ENCODE measurements at places on chromosomes 3 and 15. TPM values are rescaled to one million over a fixed set of nuclear protein-coding genes. Genes with fewer than 3 reads are reported as not detected.

GRCh38 chr3:39108200-39108710 lies 775 bp downstream of the TTC21A start:
- DNase-seq: no peak

DNA sequence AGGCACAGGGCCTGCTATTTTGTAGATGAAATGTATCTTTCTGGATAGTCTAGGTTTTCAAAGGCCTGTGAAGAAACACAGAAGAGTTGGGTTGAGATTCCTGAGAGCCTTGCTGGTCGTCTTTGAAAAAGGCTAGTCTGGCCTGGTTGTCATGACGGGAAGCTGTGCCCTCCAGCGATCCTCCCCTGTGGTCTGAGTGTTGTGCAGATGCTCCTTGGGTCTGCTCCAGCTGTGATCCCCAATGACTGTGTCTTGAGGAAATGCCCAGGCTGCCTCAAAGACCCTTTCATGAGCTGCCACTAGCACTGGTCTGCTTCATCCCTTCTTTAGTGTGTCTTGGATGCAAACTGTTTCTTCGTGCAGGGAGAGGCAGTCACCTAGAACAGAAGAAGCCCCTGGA lies 111.0 kb upstream of the SYNPR start:
- no peak for DNase-seq

Gene NOX5
- total RNA-seq: not detected

Gene PGBD4
- 1.4 TPM for total RNA-seq

Gene DNAH1
- total RNA-seq: 0.74 TPM

Gene GOLGA8M
- total RNA-seq: not detected

DNA sequence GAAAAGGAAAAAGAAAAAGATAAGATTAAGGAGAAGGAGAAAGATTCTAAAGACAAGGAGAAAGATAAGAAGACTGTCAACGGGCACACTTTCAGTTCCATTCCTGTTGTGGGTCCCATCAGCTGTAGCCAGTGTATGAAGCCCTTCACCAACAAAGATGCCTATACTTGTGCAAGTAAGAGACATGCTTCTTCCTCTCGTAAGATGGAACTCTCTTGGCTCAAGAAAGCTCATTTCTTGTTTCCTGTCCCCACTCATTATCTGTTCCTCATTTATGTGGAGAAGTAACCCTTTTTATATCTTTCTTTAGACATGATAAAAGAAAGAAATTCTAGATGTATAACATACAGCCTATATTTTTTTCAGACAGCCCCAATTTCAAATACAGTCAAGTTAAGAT lies 101.4 kb downstream of the KLHL25 start:
- DNase-seq: no peak

DNA sequence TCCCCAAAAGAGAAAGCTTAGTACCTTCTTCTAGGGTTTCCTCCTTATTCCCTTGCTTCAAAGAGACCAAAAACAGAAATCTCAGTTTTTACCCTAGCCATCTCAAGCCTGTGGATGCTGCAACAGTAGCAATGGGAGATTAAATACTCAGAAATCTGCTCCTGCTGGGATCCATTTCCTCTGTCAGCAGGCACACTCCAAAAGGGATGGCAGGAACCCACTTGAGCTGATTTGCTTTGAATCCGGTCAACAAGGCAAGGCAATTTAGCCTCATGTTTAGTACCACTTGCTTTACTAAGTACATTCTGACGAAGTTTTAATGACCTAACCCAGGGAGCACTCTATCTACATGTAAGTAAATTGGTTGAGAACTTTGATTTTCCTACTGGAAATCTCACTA lies 590.0 kb upstream of the ADAMTS9 start:
- DNase-seq: no peak

Gene SIDT1
- total RNA-seq: 0.11 TPM

GRCh38 chr15:32834156-32834555 lies 116.4 kb downstream of the GREM1 start:
- DNase-seq: no peak

DNA sequence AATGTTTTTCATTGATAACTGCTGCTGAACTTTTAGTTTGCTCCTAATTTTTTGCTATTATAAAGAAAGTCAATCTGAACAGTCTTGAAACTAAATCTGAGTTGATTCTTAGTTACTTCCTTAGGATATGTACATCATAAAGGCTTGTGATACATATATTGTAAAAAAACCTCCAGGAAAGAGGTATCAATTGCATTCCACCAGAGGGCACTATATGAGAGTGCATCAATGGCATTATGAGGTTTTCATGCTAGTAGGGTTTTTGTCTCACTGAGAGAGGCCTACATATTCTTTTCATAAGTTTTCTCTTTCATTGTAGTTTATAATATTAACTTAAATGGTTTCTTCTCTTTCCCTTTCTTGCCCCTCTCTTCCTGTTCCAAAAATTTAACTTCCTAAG lies 46.9 kb downstream of the PIK3R4 start:
- peak; percentile 15 for DNase-seq

DNA sequence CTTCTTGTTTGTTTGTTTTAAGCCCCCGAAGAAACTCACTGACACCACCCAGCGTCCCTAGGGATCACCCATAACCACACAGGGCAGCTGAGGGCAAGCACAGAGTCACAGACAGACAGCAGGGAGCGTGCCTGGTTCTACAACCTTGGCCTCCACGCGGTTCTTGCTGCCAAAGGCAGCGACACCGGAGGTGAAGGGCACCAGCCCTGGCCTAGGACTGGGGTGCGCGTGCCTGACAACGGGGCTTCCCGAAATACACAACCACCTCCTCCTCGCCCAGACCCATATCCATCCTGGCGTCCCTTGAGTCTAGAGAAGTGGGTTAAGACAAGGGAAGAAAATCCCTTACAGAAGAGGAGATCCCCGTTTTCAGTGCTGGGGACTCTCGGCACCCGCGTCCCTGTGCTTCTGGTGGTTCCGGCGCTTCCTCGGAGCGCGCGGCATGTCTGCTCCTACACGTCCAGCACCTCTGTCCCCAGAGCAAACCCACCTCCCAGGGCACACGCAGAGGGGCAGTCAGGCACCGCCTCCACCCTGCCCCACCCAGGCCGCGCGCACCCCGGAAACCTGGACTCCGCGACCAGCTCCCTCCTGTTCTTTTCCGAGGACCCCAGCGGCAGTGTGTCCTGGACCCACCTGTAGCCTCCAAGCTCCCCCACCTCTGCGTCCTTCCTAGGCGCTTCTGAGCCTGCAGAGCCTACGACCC lies 911 bp downstream of the RFTN1 start:
- peak; percentile 42 for DNase-seq

- peak; percentile 58 for DNase-seq
Measured at GRCh38 chr3:14890476-14890875, 56.9 kb upstream of the NR2C2 start.

Gene MOBP
- not detected for total RNA-seq

Gene THRB
- 0.15 TPM for total RNA-seq

DNA sequence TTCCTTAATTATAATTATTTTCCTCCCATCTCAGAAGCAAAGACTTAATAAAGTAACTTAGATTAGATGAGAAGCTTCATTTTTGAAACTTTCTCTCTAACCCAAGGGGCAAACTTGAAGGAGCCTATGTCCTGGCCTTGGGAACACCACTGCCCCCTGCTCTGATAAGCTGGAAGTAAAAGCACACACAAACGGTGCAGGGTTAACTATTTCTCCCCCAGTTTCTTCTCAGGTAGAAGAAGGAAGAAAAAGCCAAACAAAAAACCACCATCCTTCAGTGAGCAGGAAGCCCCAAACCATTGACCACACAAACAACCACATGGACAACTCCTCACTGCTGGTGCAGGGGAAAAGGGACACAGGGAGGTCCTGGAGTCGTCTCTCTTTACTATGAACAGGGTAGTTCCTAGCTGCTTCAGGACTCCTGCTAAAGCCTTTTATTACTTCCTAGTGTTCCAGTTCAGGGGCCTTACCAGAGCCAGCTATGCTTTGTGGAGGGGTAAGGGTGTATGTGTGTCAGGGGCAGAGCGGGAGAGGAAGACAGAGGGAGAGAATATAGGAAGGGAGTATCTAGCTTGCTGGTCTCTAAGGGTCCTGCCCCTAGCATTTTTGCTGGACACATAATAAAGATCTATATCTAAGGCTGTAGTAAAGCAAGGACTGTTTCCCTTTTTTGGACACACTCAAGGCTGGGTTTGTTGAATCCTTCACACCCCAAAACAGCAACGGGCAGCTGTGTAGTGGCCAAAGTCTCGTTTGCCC lies 94.0 kb upstream of the UMPS start:
- no peak for DNase-seq

DNA sequence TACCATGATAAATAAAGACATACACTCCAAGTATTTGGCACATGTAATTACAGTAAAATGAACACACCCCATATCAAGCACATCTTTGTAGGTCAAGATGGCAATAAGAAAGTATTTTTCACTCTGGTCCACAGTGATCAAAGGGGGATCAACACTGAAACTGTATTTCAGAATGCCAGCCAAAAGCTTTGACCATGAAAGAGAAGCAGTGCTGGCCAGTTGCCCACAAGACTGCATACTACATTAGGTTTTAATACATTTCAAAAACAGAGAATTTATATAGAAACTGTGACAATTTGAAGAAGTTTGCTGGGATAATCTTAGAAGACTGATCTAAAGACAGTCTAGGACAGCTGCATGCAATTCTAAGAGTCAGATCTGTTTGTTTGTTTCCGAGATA lies 1035.3 kb downstream of the FHIT start:
- DNase-seq: no peak

DNA sequence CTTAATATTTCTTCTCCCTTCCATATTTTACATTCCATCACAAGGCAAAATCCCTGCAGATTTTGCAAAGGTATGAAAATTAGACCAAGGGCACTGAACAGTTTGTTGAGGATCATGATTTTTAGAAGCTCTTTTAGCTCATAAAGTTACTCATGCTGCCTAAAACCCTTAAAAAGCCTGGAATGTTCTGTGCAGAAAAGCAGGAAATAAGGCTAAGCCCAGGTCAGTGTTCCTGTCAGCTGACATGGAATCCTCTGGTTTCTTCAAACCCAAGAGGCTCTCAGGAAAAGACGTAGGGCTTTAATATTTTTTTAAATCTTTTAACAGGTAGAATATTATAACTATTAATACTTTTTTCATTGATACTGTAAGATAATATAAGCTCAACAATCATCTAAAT lies 8.2 kb downstream of the CBLB start:
- DNase-seq: no peak

DNA sequence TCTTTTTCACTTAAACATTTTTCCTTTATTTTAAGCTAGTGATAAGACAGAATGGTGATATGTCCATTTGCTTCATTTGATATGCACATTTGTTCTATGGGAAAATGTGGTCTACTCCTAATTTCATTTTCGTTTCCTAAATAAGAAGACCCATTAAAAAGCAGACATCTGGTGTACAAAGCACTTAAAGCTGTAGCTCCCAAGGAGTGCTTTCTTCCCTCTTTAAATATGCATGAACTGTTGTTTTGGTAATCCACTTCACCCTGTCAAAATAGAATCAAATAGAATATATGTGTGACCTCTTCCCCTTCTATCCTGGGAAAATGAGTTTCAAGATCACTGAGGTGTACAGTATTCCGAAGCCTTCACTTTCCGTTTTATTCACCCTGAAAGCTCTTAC lies 182.8 kb downstream of the ROBO2 start:
- DNase-seq: no peak

DNA sequence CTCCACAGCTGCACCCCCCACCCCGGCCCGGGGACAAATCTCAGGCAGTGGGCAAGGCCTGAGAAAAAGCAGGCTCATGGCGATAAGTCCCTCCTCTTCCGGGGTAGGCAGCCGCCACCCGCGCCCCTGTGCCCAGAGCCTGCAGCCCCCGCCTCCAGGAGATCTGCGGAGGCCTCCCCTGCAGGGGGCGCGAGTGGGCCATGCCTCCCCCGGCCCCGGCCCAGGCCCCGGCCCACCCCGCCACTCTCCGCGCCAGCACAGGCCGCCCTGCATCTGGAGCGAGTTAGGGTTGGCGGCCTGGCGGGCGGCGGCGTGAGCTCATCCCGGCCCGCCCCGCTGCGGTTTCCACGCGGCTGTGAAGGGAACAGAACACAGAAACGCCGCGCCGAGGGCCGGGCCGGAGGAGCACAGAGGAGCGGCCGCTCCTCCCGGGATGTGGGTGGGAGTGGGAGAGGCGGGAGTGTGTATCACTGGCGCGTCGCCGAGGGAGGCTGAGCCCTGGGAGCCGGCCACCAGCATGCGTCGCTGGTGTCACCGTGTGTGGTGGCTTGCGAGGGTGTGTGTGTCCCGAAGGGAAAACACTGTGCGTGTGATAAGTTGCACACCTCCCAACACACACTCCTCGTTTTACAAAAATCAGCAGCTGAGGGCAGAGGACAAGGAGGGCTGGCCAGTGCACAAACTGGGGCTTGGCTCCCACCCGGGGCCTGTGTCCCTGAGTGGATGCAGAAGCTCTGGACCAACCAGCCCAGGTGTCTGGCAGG lies 17.2 kb downstream of the MYL3 start:
- DNase-seq: peak; percentile 79

Gene TP63
- total RNA-seq: 0.29 TPM

Data from Daoy (cell line).